ENCODE measurements at places on chromosomes 11 and 22.

- DNase-seq: no peak
These were observed 101.1 kb upstream of the IGLL5 start for GRCh38 chr22:22786301-22787115.

DNA sequence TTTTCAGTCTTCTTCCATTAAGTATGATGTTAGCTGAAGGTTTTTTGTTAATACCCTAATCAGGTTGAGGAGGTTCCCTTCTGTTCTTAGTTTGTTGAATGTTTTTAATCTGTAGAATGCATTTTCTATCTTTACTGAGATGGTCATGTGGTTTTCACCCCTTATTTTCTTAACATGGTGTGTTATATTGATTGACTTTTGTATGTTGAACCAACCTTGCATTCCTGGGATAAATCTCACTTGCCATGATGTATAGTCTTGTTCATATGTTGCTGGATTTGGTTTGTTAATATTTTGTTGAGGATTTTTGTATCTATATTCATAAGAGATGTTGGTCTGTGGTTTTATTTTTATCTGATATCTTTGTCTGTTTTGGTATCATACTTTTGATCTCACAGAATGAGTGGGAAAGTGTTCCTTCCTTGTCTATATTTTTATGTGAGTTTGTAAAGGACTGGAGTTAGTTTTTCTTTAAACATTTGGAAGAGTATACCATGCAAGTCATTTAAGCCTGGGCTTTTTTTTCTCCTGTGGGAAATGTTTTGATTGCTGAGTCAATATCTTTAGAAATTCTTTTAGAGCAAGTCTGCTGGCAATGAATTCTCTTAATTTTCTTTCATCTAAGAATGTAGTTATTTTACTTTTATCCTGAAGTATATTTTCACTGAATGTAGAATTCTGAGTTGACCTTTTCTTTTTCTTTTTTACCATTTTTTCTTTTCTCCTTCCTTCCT, 5.5 kb upstream of the P4HA3 start:
- peak; percentile 29 for DNase-seq

DNA sequence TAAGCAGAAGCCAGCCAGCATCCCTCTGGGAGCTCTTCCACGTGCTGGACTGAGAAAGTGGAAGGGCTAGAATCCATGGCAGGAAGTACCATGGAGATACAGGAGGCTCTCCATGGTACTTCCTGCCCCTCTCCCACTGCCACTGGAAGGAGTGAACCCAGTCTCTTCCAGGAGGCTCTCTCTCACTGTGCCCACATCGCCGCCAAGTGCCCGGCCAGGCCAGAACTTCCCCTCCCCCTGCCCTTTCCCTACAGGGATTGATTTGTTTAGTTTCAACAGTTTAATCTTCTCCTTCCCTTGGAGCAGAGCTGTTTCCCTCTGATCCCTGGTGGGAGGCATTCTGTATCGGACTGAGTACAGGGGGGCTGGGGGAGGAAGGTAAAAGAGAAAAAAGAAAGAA, 133.6 kb downstream of the DSCAML1 start:
- DNase-seq: no peak

DNA sequence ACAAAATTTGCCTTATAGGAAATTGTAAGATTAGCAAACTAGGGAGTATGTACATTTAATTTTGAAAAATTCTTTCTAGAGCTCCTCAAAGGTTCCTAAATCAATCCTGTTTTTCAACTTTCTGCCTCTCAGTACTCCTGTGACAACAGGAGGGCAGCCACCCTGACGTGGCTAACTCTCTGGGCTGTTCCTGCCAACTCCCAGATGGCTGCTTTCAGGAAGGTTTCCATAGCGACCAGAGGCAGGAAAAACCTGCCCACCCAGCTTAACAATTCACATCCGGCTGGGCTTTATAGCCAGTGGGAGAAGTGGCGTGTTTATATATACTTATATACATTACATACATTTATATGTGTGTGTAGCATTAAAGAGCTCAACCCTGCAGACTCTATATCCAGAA, 26.5 kb downstream of the SGSM3 start:
- peak; percentile 75 for DNase-seq

GRCh38 chr22:28112548-28113043, 193.5 kb upstream of the PITPNB start:
- DNase-seq: peak; percentile 45

- DNase-seq: peak; percentile 6
These were observed 51.8 kb downstream of the MN1 start for GRCh38 chr22:27749597-27750225.

DNA sequence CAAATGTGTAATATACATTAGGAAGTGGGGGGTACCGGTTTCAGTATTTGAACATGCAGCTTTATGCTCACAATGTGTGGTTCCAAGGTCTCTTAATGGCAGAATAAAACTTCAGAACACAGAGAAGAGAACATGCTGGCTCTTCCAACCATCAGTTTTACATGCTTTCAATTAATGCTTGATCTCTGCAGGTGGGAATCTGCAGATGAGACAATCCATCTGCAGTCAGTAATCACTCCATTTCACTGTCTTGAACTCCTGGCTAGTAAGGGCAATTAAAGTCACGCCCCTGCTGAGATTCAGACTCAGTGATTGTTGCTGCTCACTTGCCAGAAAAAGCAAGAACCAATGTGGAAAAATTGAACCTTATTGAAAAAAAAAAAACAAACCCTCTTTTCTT, 945.7 kb downstream of the DLG2 start:
- DNase-seq: no peak

DNA sequence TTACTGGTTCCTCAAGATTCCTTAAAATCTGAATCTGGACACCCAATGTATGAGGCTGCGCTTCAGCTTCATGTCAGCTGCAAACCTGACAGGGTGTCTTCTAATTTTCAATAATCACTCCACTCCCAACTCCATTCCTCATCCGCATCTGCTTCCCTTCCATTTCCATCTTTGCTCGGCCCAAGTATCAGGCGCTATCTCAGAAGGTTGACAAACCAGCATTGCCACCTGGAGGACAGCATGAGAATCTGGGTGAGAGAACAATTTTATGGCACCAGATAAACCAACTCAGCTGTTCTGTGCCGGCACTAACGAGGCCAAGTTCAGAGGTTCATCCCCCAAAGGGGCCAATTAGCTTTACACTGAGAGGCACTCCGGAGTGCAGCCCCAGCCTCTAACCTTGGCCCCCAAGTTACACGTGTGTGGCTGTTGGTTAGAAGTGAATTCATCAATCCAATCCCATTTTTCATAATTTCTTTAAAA, 79.1 kb upstream of the LMO2 start:
- DNase-seq: peak; percentile 47

- no peak for DNase-seq
These were observed 8.0 kb downstream of the TIRAP start for GRCh38 chr11:126290887-126291286.

DNA sequence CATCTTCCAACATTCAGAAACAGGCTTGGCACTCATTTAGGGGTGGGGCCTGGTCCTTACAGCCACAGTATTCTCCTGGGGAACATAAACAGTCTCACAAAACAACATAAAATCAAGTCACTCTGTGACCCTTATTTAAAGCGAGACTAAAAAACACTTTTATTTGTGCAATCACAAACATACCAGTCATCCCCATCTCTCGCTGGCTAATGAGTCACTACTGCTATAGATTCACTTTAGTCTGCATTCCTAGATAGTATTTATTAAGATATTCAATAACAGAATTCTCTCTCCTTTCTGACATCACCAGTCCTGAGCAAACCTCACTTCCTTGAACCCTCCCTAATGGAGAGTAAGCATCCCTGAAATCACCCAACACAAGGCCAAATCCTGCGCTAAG, 68.0 kb downstream of the ZBTB44 start:
- DNase-seq: peak; percentile 59

GRCh38 chr22:46740910-46741780, 3.1 kb upstream of the CERK start:
- DNase-seq: no peak

DNA sequence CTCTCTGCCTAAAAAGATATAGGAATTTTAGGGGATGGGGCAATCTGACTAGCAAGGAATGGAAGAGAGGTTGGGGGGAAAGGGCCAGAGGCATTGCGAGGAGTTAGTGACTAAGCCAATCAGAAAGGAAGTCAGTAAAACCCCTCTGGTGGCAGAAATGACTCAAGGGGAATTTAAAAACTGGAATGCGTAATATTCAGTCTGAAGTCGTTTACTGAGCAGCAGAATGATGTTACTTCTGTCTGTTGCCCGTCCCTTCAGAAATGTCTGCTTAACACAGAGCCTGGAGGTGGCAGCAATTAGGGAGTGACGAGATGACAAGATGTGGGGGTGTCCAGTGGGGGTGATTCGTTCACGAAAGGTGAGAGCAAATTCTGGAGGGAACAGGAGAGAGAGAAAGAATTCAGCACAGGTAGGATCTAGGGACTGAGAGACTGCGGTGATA, 107.7 kb upstream of the CLMP start:
- peak; percentile 51 for DNase-seq

DNA sequence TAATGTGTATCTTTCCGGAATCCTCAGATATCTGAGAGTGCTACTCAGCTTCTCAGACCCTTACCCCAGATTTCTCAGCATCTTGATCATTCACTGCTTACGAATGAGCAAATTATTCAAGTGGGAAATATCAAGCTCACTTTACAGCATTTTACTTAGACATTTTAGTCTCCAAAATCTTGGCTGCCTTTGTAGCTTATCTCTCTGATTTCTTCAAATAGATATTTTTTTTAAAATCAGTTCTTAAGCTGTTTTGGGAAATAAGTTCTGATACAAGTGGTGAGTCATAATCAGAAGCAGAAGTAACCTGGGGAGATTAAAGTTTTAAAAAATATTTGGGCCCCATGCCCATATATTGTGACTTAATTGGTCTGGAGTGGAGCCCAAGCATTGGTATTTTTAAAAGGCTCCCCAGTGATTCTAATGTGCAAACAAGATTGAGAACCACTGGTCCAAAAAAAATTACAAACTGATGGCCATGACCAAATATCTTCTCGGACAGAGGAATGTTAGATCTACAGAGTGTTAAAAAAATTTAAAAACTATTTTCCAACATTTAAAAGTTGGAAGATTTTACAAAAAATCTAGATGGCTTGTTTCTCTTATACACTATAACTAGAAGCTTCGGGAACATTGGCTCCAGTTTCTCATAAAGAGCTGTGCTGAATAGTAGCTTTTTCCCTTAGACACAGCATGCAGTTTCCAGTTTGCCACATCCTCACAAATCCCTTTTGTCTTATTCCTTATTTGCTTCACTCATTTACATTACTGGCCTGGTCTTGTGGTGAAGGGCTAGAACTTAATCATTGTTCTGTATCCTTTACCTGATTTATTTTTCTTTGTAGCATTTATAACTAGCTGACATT, 87.8 kb upstream of the BMAL1 start:
- no peak for DNase-seq

GRCh38 chr11:4180441-4181183, 86.0 kb downstream of the RRM1 start:
- no peak for DNase-seq

- no peak for DNase-seq
These were observed 42.9 kb downstream of the C11orf91 start for GRCh38 chr11:33657757-33658156.

GRCh38 chr11:29984544-29984943, 32.3 kb downstream of the KCNA4 start:
- no peak for DNase-seq

GRCh38 chr22:21652010-21652546, 10.0 kb downstream of the SDF2L1 start:
- DNase-seq: peak; percentile 86

- DNase-seq: peak; percentile 8
These were observed 5.9 kb upstream of the OR52L1 start for GRCh38 chr11:5992604-5993251.

DNA sequence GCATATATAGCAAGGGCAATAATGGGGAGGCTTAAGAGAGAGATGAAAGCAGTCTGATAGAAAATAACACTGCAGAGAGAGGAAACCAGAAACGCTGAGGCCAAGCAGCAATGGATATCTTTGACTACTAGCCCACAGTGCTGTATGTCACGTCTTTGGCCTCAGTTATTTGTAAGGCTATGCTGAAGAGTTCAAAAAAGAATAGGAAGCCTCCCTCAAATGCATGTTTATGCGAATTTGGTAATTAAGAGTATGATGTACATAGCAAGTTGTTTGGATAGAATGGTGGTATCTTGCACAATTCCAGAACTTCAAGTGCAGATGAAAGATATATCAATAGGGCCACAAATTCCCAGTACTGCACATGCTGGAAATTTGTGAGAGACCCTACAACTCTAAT, 89.2 kb downstream of the MPPED2 start:
- no peak for DNase-seq

DNA sequence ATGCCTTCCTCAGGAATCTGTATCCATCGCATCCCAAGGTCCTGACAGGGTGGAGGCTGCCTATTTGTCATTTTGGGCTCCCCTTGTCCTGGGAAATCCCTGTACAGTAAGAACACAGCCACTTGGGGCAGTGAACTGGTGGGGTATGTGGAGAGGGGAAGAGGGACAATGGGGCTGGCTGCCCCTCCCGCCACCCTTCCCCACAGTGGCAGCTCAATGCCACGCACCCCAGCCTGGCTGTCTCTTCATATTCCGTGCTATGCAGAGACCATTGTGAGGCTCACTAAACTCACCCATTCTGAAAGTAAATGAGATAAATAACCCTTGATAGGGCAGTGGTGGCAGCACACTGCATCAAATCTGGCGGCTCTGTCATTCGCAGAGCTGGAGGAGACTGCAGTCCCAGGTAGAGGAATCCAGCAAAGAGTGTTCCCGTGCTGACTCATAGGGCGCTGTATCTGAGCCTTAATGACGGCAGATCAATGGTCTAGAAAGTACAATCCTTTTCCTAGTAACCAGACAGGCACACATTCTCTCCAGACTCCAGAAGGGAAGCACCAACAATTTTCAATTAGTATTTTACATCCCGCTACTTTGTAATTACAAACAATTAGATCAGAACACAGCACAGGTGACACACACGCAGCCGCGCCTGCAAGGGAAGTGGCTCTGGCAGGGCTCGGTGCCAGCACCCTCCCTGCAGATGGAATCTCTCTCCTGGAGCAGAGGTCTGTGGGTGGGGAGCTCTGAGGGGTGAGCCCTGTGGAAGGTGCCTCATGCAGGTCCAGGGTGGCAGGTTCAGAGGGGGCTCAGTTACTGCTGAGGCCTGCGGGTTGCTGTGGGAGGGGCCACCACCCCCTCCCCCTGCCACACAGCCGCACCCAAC, 167.9 kb upstream of the B3GAT1 start:
- no peak for DNase-seq

- no peak for DNase-seq
These were observed 25.3 kb downstream of the CD82 start for GRCh38 chr11:44590769-44591168.

- DNase-seq: no peak
These were observed 6.5 kb downstream of the MSANTD2 start for GRCh38 chr11:124793466-124794278.

Measured in brain microvascular endothelial cell (primary cell).